T-cell (primary cell): ENCODE measurements at places on chromosomes 2 and 18. TPM values are rescaled to one million over a fixed set of nuclear protein-coding genes. Genes with fewer than 3 reads are reported as not detected.

Gene REG1B
- total RNA-seq: 6.5 TPM

Gene DSEL
- total RNA-seq: 1.5 TPM

Gene BARD1
- total RNA-seq: 11.1 TPM

Gene SGPP2
- total RNA-seq: 4.0 TPM

GRCh38 chr2:164694275-164694695, 73.0 kb upstream of the GRB14 start:
- no peak for DNase-seq

- no peak for DNase-seq
Observed at GRCh38 chr2:159790323-159790722, 7.7 kb downstream of the CD302 start.

- no peak for DNase-seq
Observed at GRCh38 chr2:85814802-85815550, 61.2 kb downstream of the ATOH8 start.

GRCh38 chr2:171595456-171595855, 73.2 kb downstream of the CYBRD1 start:
- DNase-seq: no peak

DNA sequence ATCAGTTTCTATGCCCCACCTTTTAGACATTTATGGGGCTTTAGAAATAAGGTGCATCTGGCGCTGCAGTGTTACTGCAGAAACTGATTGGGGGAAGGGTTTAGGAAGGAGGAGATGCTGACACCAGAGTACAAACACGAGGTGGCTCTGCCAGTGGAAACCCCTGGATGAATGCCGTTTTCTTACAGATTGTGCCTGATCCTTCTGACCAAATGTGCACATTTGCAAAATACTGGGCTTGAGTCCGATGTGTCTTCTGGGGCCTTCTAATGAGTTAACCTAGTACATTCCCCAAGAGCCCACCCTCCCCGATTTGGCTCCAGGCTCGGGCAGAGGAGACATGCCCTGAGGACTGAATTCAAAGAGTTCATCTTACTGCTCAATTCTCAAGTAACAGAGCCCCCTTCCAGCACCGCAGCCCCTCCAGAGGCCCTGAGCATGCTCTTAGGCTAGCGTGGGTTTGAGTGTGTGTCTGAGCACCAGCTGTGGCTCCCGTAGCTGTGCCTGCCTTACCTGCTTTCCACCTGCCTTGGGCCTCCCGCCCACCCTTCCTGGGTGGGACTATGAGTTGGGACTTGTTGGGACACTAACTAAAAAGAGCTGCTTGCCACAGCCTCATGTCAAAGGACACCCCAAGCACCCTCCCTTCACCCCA, 116.7 kb upstream of the COPS8 start:
- no peak for DNase-seq

- no peak for DNase-seq
Observed at GRCh38 chr2:109171444-109172334, 42.7 kb downstream of the SH3RF3 start.

- DNase-seq: peak; percentile 44
Observed at GRCh38 chr18:23422751-23423418, 30.2 kb upstream of the RIOK3 start.

- no peak for DNase-seq
Observed at GRCh38 chr18:46478796-46479195, 178.2 kb downstream of the LOXHD1 start.

- DNase-seq: no peak
Observed at GRCh38 chr2:7593360-7593759, 676.1 kb downstream of the RNF144A start.

DNA sequence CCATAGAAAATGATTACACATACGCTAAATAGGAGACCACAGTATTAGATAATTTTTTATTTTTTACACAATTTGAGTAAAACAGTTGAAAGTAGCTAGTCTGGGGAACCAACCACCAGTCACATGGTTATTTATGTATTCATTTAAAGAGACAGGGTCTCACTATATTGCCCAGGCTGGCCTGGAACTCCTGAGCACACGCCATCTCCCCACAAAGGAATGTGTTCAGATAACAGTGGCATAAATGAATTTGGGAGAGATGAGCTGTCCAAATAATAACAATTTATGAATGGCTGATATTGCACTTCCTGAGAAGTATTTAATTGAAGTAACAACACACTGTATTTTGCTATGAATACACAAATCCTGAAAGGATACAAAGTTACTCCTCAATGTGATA, 39.7 kb downstream of the KIDINS220 start:
- no peak for DNase-seq

DNA sequence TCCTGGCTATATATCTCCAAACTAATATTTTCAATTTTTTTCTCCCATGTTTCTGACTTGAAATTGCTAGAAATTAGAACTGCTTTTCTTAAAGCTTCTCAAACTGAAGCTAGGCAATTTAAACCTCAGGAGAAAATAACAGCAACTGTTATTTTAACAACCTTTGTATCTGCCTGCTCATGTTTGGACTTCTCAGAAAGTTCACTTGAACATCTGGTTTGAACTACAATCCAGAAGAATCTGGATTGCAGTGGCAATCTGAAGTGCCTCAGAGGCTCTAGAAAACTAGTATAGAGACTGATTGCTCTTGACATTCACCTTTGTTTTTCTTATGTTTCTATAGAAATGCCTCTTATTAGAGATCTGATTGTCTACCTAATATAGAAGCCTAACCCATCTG, 64.1 kb downstream of the STAT4 start:
- no peak for DNase-seq
